ENCODE measurements at places on chromosomes 11 and 22.

- no peak for DNase-seq
Observed at GRCh38 chr11:21614961-21615360, 577.9 kb upstream of the ANO5 start.

DNA sequence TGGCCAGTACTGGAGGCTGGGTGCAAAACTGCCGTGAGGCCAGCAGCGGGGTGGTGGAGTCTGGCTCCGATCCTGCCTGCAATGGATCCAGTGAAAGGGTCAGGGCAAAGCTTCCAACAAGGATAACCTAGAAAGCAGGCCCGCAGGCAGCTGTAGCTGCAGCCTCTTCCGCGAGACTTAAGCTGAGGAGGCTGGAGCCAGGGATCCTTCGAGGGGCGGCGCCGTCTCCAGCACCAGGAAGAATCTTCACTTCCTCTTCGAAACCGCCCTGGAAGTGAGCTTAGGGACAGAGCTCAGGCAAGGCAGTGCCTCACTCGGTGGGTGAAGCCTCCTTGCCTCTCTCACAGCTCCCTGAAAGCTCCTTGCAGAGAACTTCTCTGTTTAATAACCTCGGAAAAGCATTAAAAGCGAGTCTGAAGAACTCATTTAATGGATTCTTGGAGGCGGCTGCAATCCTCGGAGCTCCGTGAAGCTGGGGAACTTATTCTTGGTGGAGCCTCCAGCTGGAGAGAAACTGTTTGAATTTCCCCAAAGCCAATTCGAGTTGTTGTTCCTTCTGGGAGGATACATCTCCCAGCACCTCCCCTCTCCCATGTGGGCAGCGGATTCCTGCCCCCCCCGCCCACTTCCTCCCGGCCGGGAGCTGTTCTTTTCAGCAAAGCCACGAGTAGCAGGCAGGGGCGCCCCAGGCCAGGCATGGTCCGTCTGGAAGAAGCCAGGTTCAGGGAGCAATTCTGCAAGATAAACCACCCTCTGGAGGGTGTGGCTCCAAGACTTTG, 169.9 kb downstream of the CTTN start:
- no peak for DNase-seq

DNA sequence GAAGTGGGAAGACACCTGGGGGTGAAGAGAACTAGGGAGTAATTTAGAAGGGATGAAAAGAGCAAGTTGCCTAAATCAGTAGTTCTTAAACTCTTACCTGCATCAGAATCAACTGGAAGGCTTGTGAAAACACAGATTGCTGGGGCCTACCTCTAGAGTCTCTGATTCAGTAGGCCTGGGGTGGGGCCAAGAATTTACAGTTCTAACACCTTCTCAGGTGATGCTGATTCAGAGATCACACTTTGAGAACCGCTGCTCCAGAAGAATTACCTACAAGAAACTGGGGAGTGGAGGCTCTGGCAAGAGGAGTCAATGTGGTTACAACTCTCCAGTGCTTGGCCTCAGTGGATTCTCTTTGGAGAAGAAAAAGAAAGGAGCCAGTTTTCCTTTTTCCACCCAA, 128.7 kb downstream of the C11orf58 start:
- no peak for DNase-seq

DNA sequence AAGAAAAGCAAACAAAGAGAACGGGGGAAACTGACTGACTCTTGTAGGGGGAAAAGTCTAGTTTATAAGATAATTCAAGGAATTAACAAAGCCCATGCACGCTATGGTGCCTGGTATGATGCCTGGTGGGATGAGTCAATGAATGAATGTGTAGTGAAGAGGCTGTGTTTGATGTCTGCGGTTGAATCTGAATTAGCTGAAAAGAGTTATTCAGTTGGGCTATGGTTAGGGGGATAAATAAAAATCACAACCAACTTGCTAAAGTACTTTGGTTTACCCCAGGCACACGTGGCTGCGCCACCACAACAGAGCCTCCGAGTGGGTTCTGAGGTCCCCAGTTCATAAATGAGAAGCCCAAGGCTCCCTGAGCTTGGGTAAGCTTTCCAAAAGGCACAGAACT, 369.3 kb upstream of the SYN3 start:
- no peak for DNase-seq

- no peak for DNase-seq
Observed at GRCh38 chr11:45182902-45183301, 36.5 kb downstream of the PRDM11 start.

- DNase-seq, result no peak
Observed at GRCh38 chr22:35089139-35089538, 23.2 kb downstream of the ISX start.

- DNase-seq, result no peak
Observed at GRCh38 chr22:50703726-50704509, 31.3 kb downstream of the SHANK3 start.

DNA sequence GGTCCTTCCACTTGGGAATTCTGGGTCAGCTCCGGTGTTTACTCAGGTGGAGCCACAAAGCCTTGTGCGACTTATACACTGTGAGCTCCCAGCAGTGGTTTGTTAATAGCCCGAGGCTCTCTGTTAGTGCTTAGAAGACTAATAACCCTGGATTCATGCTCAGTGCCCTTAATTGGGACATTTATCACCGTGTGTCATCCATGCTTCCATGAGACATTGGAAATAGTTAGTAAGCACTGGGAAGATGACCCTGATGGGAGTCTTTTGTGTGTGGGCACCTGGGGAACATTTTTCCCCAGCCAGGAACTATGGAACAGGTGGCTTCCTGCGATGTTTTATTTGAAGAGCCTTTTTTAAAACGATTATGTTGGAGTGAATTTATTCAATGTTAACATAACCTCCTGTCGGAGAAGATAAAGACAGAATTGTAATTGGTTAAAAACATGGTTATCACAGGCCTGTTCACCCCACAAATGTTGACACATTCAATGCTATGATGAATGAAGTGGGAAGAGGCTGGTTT, 188.9 kb downstream of the MYO18B start:
- no peak for DNase-seq

DNA sequence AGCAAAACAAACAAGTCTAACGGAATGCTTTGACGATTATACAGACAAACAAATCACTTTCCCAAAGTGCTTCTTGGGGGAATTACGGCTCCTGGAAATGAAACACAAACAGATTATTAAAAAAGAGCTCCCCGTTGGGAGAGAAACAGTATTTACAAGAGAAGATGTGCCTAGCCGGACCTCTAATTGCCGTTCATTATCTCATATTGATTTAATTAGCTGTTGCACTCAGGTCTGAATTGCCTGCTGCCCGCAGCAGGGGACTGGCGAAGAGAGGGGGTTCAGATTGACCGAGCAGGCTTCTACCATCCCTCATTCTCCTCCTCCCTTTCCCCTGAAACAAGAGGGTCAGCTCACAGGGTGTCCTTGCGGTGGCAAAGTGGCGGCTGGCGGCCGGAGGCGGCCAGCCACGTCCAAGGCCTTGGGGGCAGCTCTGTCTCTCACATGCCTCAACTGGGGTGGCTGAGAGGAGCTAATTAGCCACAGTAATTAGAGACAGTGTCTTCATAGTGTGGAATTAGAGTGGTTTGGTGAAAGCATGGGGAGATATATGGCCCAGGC, 295.1 kb downstream of the MIAT start:
- no peak for DNase-seq

DNA sequence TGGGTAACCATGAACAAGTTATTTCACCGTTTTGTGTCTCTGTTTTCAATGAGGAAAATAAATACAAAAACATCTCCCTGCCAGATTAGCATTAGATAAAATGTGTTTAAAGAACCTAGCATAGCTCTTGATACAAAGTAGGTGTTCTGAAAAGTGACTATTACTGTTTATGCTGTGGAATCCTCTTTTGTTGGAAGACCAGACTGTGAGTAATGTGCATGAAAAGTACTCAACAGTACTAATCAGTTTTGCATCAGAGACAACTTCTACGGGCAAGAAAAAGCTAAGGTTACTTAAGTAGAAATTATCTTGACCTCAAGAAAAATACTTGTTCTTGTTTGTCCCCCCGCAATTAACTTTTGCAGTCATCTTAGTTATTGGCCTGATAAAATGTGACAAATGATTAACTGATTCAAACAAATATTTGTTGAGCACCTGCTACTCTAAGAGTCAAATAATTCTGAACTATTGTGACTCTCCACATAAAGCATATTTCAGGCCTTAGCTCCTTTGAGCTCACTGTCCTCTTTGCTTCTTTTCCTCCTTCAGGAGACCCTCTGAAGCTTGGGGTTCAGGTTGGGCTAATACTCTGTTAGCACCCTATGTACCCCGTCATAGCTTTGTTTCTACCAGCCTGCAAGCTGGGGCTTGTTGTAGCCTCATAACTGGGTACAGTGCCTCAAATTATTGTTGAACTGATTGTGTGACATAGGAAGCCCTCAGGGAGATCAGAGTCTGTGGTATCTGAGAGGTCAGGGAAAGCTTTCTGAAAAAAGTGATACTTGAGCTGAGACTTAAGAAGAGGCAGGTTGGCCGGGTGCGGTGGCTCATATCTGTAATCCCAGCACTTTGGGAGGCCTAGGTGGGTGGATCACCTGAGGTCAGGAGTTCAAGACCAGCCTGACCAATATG, 24.5 kb downstream of the DIXDC1 start:
- DNase-seq, result no peak

- no peak for DNase-seq
Observed at GRCh38 chr22:49111085-49111484, 716.6 kb downstream of the BRD1 start.

DNA sequence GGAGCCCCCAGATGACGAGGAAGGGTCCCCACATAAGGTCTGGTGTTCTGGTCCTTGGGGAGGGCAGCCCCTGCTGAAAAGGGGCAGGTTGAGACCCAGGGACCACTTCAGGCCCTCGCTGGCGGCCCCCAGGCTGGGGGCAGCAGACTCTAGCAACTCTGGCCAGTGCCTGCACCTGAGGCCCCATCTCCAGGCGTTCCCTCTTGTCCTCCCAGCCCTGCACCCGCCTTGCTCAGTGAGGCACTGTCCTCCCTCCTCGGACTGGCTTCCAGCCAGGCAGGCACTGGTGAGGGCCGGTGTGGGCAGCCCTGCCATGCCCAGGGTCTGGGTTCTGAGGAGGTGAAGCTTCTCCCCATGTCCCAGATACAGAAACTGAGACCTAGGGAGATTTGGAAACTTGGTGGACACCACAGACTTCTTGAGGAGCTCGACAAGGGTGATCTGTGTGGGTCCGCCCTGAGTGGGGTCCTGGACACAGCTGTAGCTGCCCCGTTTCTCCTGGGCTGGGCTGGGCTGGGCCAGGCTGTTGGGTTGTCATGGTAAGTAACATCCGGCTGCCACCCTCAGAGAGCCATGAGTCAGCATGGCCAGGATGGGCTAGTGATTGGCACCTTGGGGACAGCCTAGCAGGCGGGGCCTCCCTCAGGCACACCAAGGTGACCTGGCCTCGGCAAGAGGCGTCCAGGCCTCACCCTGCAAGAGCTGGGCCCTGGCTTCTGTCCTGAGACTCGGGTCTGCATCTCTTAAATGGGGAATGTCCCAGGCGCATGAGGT, 11.1 kb upstream of the PHLDA2 start:
- no peak for DNase-seq

GRCh38 chr11:97854877-97855276, 1165.9 kb upstream of the CNTN5 start:
- DNase-seq, result no peak

DNA sequence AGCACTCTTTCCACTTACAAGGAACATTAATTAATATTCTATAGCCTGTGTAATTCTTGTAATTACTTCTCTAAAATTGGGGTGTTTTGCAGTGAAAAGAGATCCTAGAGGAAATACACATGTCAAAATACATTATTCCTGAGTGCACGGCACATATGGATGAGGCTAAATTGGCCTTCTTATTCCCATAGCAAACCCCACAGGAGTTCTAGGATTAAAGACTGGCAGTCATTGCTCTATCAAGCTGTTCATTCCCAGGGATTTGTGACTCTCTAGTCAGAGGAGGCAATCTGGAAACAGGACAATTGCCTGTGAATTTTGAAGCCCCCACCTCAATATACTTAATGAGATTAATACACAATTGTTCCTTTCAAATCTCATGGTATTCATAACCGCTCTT, 145.9 kb upstream of the OPCML start:
- DNase-seq, result no peak

- DNase-seq, result no peak
Observed at GRCh38 chr22:40451210-40451609, 80.8 kb downstream of the SGSM3 start.

- peak; percentile 72 for DNase-seq
Observed at GRCh38 chr11:106466521-106467080, 389.1 kb downstream of the AASDHPPT start.

DNA sequence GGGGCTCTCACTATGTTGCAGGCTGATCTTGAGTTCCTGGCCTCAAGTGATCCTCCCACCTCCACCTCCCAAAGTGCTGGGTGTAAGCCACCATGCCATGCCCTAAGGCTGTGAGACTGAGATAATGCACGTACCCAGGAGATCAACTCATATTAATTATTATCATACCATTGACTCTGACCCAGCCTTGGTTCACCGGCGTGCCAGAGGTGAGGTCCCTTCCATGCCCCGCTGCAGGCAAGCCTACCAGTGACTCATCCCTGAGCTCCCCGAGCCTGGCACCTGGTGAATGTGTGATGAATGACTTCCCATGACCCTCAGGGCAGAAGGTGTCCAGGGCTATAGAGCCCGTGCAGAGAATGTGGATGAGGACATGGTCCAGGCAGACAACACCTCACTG, 12.1 kb downstream of the GAL3ST1 start:
- no peak for DNase-seq

- DNase-seq, result no peak
Observed at GRCh38 chr22:20179455-20180244, 28.8 kb upstream of the CCDC188 start.

DNA sequence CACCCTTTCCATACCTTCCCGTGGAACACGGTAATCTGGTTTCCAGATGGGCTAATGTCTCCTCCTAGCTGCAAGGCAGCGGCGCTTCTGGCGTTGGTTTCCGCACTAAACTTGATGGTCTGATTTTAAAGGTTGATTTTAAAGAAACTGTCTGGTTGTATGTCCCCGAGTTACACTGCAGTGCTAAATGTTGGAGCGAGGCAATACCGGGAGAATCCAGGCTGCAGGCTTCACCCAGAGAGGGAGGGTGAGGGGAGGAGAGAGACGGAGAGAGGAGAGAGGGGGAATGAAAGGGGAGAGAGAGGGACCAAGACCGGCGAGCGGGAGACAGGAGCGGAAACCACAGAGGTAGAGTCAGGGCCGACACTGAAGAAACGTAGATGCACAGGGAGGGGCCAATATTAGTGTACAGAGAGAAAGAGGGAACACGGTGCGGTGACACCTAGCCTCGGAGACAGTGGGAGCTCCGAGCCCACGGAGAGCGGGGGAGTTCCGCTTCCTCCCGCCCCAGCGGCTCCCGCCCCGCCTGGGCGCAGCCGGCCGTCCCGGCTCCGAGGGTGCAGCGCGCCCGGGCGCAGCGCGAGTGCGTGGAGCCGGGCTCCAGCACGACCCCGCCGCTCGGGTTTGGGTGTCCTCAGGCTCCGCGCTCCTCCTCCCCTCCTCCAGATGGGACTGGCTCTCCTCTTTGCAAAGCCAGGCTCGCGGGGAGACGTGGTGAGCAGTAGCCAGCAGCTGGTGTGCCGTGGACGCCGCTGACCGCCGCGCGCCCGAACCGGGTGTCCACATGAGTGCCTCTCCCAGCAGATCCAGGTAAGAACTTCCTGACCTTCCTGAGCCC, 71.9 kb upstream of the GRAMD1B start:
- DNase-seq, result no peak

All from non-pigmented ciliary epithelial cell (primary cell).